HL-60 (cell line): ENCODE measurements at places on chromosomes 3 and 15.

GRCh38 chr3:188036375-188037194, 117.4 kb upstream of the LPP start:
- DNase-seq, result no peak

GRCh38 chr15:88491158-88491557, 23.6 kb downstream of the MRPS11 start:
- DNase-seq, result no peak

GRCh38 chr3:62178739-62179600, 194.4 kb downstream of the FEZF2 start:
- DNase-seq, result no peak

GRCh38 chr3:184144505-184144904, 9.3 kb downstream of the EIF2B5 start:
- no peak for DNase-seq

DNA sequence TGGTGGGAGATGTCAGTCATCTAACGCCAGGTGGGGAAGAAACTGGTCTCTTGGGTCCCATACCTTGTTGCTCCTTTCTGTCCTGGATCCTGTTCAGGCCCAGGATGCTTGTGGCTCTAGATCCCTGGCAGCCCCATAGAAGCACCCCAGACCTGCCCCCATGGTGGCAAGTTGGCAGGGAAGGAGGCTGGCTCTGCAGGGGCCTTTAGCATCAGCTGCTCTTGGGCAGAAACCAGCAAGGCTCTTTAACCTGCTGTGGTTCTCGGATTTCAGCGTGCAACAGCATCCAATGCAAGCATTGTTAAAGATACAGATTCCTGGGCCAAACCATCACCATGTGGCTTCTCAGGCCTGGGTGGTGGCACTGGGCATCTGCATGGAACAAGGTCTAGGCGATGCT, 75.8 kb downstream of the SNRK start:
- DNase-seq, result no peak

- no peak for DNase-seq
These were observed 976 bp upstream of the ARGFX start for GRCh38 chr3:121566773-121567172.

- DNase-seq, result no peak
These were observed 59.5 kb downstream of the TP63 start for GRCh38 chr3:189690672-189691071.

DNA sequence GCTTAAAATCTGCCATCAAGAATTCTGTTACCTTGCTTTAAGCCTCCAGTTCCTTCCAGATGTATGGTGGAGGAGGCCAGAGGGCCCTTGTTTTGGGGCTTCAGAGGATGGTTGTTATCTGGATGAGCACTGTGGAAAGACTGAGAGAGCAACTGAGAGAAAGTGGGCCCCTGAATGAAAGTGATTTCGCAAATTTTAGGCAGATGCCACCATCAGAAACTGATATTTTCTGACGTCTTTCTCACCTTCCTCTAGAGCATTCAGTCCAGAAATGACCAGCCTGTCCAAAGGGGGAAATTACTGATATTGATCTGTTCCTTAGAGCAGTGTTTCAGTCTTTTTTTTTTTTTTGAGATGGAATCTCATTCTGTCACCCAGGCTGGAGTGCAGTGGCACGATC, 13.4 kb downstream of the B3GNT5 start:
- no peak for DNase-seq

DNA sequence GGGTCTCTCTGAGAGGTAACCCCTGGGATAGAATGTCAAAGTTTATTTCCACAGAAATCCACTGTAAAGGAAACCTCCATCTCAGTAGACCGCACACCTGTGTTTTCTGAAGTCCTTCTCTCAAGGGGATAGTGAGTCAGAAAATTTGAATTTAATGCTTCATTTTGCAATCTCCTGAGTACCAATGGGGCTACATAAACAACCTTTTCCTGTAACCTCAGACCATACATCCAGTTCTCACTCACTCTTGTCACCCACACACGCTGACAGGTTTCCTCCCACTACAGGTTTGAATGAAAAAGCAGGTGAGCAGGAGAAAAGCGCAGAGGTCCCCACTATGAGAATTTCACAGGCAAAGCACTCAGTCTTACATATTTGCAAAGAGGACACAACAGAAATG, 165.3 kb upstream of the MCTP2 start:
- DNase-seq, result no peak

DNA sequence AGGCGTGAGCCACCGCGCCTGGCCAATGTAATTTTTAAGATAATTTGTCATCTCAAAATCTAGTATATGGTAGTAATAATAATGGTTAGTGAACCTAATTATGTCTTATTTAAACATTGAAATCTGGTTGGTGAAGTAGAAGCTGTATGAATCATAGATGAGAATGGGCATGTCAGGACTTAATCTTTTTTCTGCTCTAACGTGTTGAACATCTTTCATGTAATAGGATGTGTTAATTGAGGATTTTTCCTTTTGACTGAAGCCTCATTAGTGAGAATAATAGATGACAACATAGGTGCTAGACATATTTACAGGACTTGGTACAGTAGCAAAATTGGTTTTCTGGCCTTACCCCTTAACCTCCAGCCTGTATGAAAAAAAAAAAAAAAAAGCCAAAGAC, 835.6 kb downstream of the IGSF11 start:
- DNase-seq, result no peak

GRCh38 chr15:74300057-74300795, 64.1 kb downstream of the CCDC33 start:
- no peak for DNase-seq

DNA sequence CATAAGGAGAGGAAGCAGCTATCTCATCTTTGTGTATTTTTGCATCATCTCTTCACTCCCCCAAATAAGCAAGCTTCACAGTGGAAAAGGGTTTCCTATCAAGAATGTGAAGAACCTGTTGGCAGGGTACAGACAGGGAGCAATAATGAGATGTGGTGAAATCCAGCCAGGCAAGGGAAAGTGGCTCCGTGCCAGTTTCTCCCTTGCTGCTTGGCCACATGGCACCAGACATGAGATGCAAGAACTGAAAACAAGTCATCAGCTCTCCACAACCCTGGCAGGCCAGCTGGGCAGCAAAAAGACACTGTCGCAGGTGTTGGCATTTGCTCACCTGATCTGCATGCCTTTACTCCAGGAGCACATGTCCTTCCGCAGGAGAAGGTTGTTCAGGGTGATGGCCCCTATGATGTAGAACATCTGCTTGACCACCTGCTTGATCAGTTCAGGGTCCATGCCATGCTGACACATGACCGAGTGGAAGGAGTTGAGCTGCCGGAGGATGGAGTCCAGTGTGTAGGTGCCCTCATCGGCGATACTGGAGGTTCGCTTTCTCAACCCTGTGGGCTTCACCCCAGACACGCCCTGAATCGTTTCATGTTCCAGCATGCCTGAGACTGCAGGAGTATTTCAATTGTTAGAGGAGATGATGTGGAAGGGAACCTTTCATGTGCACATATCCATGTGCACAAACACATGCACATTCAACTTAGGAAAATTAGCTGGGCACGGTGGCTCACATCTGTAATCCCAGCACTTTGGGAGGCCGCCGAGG, 23.3 kb upstream of the MYO5C start:
- DNase-seq, result no peak

GRCh38 chr15:69499521-69500211, 47.0 kb downstream of the RPLP1 start:
- no peak for DNase-seq

- no peak for DNase-seq
These were observed 37.8 kb downstream of the CD47 start for GRCh38 chr3:108053067-108053466.

- DNase-seq, result no peak
These were observed 460.0 kb upstream of the RARB start for GRCh38 chr3:24968036-24968435.

- no peak for DNase-seq
These were observed 473.9 kb downstream of the MFSD1 start for GRCh38 chr3:159275741-159276140.

DNA sequence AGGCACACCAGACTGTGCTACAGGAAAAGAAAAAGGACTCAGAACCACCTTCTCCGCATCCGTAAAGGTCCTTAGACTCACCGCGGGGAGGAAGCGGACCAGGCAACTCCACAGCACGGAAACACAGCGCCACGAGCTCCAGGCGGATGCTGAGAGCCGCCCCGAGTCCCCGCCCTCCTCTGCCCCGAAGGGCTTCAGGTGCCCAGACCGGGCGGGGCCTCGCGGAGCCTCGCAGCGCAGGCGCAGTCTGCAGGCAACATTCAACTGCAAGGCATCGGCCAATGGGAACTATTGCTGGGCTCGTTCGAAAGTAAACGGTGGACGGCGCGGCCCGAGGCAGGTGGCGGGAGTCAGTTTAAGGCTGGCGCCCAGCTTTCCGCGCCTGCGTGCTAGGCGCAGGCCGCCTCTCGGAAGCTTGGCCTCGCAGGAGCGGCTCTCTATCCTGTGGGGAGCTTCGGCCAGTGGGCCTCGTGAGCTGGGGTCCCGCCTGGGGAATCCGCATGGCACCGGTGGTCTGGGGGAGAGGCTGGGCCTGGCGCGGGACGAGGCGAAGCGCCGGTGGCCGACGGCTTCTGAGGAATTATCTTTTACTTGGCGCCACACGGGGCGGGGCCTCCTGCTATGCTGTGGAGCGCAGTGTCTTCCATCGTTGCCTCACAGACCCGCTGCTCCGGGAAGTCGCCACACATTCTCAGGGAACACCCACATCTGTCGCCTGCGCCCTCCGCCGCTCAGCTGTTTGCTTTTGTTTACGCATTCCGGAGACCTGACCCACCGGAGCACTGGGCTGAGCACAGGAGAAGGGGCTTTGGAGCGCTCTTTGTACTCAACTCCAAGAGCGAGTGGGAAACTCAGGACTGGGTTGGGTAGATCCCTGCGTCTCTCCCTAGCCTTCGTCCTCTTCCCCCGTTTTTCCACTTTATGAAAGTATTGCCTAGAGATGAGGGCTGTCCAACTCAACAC, at the start of gene TRIM59:
TSS of gene TRIM59 (minus strand) at position 151 of the 963 bp plus-strand sequence. CDS start 10,603 bp downstream, outside the sequence.
- DNase-seq, result peak; percentile 88

- no peak for DNase-seq
These were observed 251.1 kb downstream of the OCA2 start for GRCh38 chr15:27847775-27848710.

DNA sequence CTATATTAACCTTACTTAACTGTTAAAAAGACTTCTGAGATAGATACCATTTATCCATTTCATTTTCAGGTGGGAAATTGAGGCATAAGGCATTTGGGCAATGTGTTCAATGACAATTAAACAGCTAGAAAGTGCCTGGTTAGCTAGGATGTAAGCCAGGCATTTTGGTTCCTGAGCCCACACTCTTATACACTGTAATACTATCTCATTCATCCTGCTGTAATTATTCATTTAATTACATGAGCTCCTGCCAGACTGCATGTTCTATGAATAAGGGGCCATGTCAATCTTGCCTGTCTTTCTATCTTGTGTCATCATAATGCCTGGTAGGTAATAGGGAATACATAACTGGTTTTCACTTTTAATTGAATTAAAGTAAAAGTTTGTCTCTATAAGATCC, 74.0 kb downstream of the RBMS3 start:
- no peak for DNase-seq

DNA sequence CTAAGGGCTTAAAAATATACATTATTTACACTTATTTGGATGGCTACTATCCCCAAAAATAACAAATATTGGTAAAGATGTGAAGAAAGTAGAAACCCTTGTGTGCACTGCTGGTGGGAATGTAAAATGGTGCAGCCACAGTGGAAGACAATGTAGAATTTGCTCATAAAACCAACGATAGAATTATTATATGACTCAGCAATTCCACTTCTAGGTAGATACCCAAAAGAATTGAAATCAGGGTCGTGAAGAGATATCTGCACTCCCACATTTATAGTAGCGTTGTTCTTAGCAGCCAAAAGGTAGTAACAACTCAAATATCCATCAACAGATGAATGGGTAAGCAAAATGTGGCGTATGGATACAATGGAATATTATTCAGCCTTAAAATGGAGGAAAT, 181.6 kb upstream of the UBE3A start:
- DNase-seq, result no peak

- no peak for DNase-seq
These were observed 792.2 kb downstream of the PLOD2 start for GRCh38 chr3:145368748-145369147.

DNA sequence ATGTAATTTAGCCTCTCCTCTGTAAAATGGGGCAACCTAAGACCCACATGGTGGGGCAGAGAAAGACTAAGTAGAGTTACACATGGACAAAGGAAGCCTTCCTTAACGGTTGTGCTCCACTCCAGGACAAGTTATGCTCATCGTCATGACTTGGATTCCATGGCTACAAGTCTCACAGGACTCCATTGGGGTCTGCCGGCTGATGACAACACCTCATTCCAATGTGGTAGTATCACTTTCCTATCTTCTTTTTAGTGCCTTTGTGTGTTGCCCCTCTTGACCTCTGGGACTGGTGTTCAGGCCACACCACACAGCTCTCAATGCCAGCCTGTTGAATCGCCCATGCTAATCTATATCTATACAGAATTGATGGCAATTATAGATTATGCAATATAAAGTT, 181.3 kb upstream of the WNT5A start:
- no peak for DNase-seq

DNA sequence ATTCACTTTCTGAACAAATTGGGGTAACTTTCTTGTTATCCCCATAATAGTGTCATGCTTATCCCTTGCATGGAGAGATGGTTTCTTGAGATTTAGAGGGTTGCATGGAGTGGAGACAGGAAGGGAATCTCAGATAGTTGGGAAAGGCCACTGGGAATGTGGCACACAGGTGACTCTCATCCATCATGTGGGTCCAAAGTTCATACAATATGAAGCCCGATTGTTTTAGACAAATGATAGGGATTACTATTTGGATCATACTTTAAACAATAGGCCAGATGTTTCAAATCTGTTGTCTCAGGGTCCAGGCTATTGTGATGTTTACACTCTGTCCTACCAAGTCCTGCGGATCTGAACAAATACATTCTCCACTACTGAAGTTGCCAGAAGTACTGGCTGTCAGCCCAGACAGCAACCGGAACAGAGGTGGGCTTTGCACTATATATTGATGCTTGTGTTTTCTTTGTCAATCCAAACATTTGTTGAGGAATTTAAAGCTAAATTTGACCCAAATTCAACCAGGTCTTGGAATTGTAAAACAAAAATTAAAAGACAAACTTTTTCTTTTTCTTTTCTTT, 39.2 kb upstream of the NMNAT3 start:
- no peak for DNase-seq

- DNase-seq, result no peak
These were observed 8.4 kb downstream of the TMEM43 start for GRCh38 chr3:14133188-14133800.

DNA sequence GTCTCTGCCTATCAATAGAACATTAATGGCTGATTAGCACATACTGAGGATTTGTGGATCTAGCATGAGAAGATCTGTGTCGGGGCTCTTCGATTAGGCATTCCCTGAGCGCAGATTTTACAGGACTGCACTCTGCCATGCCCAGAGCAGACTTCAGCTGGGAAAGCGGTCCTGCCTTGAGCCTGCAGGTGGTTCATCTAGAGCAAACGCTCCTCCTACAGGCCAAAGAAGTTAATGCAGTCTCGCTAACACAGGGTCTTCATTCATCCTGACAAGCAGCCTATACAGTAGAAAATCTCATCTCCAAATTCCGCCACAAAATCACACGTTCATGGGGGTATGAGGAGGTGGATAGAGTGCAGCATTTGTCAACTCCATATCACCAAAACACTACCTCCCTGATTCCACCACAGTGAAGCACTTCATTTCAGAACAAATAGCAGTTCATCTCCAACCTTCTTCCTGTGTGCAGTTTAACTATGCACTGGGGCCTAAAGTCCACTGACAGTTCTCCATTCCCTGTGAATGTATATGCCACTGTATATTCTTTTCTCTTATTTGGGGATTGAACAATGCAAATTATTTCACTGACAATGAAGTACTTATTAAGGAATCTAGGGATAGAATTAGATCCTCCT, 405.8 kb downstream of the IGSF11 start:
- DNase-seq, result peak; percentile 20

GRCh38 chr3:180804916-180805315, 107.6 kb upstream of the FXR1 start:
- DNase-seq, result no peak
